CD4-positive, CD25-positive, alpha-beta regulatory T cell (primary cell): ENCODE measurements at places on chromosomes 16 and 17. TPM values are rescaled to one million over a fixed set of nuclear protein-coding genes. Genes with fewer than 3 reads are reported as not detected.

GRCh38 chr16:28164140-28164539, 47.6 kb downstream of the XPO6 start:
- H3K4me3 ChIP-seq = peak overlapping the region; percentile 6
- H3K36me3 ChIP-seq = peaks cover 64% of the 10 kb centered on the region
- no peaks in the 10 kb centered on the region for H3K27me3 ChIP-seq

- H3K36me3 ChIP-seq = peaks cover 54% of the 10 kb centered on the region
- no peak overlapping the region for H3K27ac ChIP-seq
- H3K4me3 ChIP-seq = no peak overlapping the region
- peaks cover 38% of the 10 kb centered on the region for H3K4me1 ChIP-seq
Measured at GRCh38 chr17:42309986-42310786, 21.9 kb downstream of the STAT5A start.

GRCh38 chr17:72407336-72407909, 286.6 kb downstream of the SOX9 start:
- DNase-seq = no peak
- no peaks in the 10 kb centered on the region for H3K27me3 ChIP-seq
- no peak overlapping the region for H3K4me3 ChIP-seq
- H3K4me1 ChIP-seq = no peaks in the 10 kb centered on the region
- H3K27ac ChIP-seq = no peak overlapping the region

DNA sequence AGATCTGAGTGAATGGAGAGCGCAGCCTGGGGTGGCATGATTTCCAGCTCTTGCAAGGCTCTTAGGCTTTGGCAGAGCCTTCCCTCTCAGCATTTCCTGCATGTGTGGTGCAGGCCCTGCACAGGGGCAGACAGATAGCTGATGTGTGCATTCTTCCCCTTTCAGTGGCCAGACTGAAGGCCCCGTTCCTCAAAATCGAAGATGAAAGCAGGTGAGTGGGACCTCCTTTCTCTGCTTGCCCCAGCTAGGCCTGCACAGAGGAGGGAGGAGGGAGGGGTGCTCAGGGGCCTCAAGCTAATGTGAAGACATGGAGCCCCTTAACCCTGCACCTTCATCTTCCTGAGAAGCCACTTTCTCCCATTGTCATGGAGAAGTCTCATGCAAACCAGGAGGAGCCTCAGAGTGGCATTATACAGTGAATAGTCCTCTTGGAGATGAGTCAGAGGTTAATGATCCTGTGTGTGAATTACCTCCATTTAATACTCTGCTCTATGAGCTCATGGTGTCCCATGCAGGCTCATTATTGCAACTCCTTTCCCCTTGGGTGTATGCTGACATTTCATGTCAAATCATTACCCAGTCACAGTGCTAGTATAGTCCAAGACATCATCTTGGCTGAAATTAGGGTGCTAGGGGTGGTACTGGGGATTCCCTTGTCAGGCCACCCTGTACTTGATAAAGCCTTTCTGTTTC, 20.4 kb upstream of the ADAM11 start:
- H3K36me3 ChIP-seq = no peaks in the 10 kb centered on the region
- H3K27ac ChIP-seq = no peak overlapping the region
- no peaks in the 10 kb centered on the region for H3K27me3 ChIP-seq
- no peak for DNase-seq
- no peaks in the 10 kb centered on the region for H3K4me1 ChIP-seq

DNA sequence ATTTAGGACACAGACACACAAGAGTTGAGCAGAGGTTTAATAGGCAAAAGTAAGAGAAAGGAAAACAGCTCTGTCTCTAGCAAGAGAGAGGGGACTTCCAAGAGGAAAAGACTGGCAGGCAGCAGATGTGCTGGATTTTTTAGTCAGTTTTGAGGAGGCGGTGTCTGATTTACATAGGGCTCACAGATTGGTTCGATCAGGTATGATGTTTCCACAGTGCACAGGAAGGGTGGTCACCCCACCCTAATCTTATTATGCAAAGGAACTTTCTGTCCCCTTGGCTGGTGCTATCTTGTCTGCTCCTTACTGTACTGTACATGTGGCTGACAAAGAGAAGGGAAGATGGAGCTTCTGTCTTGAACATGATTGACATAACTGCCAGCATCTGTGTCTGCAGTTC, 25.3 kb downstream of the BFAR start:
- peak; percentile 72 for DNase-seq
- no peak overlapping the region for H3K27ac ChIP-seq
- H3K27me3 ChIP-seq = no peaks in the 10 kb centered on the region

DNA sequence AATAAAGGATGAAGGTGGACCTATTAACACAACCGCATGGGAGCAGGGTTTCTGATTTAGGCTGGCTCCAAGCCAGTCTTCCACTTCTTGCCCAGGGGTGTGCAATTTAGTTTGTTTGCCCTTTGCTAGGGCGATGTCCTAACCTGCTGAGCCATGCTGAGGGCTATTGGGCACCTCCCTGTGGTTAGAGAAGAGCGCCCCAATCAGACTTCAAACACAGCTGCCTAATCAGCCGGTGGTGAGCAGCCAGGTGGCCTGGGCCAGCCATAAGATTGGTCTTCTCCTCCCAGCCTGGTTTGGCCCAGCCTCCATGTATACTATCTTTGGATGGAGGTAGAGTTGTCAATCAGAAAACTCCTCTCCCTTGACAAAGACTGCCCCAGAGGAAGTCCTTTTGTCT, 15.7 kb downstream of the TMEM94 start:
- H3K27me3 ChIP-seq = no peaks in the 10 kb centered on the region
- H3K36me3 ChIP-seq = peaks cover 34% of the 10 kb centered on the region
- H3K27ac ChIP-seq = no peak overlapping the region
- no peak overlapping the region for H3K4me3 ChIP-seq
- DNase-seq = no peak

- peak overlapping the region; percentile 59 for H3K4me3 ChIP-seq
- H3K27ac ChIP-seq = no peak overlapping the region
- DNase-seq = no peak
- H3K4me1 ChIP-seq = peaks cover 27% of the 10 kb centered on the region
- H3K36me3 ChIP-seq = peaks cover 4% of the 10 kb centered on the region
Measured at GRCh38 chr16:31201582-31202413, 762 bp downstream of the PYCARD start.

DNA sequence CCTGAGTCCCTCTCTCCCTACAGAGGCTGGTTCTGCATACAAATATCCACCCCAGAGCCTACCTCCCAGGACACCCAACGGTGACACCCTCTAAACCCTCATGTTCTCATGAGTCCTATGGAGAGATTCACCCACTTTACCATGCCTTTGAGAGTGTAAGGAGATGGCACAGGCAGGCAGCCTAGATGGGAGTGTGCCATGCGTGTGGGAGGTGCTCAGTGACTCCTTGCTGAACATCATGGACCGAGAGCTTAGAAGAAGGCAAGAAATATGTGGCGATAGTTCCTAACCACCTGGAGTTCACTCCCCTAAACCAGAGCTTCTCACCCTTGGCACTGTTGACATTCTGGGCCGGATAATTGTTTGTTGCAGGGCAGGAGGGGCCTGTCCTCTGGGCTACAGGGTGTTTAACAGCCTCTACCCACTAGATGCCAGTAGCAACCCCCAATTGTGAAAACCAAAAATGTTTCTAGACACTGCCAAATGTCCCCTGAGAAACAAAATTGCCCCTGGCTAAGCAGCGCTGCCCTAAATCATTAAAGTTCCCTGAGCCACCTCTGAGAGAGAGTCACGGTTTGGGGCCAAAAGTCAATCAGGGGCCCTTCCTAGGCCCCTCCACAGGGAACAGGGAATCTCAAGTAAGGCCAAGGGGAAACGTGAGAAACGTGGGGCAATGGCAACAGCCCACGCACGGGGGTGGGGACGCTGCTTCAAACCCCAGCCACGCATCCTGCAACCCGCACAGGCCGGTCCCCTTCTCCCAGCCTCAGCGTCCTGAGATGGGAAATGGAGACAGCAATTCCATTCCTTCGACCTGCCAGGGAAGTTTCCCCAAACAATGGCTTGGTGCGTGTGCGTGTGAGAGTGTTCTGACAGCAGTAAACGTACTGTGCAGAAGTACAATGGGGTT, 66.8 kb downstream of the C16orf78 start:
- H3K27ac ChIP-seq = no peak overlapping the region
- DNase-seq = no peak
- no peak overlapping the region for H3K4me3 ChIP-seq

GRCh38 chr16:19757026-19757425, 39.0 kb downstream of the IQCK start:
- H3K4me1 ChIP-seq = no peaks in the 10 kb centered on the region
- no peaks in the 10 kb centered on the region for H3K36me3 ChIP-seq
- H3K27me3 ChIP-seq = no peaks in the 10 kb centered on the region

DNA sequence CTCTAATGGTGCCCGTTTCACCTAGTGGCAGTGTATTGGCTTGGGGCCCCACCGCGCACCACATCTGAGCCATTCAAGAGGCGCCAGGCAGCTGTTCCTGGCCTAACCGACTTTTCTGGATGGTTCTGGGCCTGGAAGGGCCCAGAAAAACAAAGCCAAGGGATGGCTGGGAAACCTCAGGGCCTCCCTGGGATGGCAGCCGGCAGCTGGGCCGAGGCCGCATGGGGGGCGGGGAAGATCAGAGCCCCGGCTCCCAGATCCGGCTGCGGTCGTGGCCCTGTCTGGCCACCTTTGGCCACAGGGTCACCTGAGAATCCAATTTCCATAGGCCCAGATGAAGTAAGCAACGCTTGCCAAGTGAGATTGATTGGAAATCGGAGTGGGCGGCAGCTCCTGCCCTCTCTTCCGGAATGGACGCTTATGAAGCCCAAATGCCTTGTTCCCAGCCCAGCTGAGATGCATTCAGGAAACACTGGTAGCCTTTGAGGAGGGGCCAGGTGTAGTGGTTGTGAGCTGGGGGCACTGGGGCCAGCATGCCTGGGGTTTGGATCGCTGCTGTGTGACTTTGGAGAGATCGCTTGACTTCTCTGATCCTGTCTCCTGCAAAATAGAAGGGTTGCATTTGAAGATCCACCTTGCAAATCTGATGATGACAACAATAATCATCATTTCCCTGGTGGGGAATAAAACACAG, 163.8 kb upstream of the GSE1 start:
- H3K27me3 ChIP-seq = no peaks in the 10 kb centered on the region
- no peaks in the 10 kb centered on the region for H3K36me3 ChIP-seq
- H3K27ac ChIP-seq = no peak overlapping the region

DNA sequence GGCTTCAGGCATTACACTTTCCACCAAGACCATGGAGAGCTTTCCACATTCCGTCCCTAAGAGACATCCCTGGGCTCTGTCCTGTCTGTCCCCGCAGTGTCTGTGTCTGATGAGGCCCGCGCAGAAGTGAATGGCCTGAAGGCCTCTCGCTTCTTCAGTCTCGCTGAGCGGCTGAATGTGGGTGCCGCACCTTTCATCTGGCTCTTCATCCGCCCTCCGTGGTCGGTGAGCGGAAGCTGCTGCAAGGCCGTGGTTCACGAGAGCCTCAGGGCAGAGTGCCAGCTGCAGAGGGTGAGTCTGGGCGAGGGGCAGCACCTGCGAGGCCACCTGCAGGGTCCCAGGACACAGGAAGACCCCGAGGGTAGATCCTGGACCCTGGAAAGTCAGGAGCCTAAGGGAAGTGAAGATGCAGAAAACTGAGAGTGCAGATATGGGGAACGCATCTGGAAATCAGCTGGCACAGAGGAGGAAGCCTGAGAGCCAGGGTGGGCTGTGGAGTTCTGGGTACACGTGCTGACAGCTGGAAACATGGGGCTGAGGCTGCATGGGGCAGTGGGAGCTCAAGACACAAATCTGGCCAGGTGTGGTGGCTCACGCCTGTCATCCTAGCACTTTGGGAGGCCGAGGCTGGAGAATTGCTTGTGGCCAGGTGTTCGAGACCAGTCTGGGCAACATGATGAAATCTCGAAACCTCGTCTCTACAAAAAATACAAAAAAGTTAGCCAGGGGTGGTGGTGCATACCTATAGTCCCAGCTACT, 8.0 kb downstream of the CCNF start:
- no peak for DNase-seq
- no peaks in the 10 kb centered on the region for H3K27me3 ChIP-seq
- peaks cover 5% of the 10 kb centered on the region for H3K4me1 ChIP-seq
- H3K4me3 ChIP-seq = no peak overlapping the region
- H3K36me3 ChIP-seq = peaks cover 6% of the 10 kb centered on the region

- H3K4me1 ChIP-seq = no peaks in the 10 kb centered on the region
- no peaks in the 10 kb centered on the region for H3K36me3 ChIP-seq
- no peak for DNase-seq
- no peak overlapping the region for H3K27ac ChIP-seq
Measured at GRCh38 chr17:15157051-15157450, 108.1 kb downstream of the PMP22 start.

GRCh38 chr16:56716761-56717160, 13.2 kb upstream of the NUP93 start:
- no peaks in the 10 kb centered on the region for H3K27me3 ChIP-seq
- DNase-seq = no peak

- no peak overlapping the region for H3K4me3 ChIP-seq
- no peak for DNase-seq
- no peak overlapping the region for H3K27ac ChIP-seq
- no peaks in the 10 kb centered on the region for H3K27me3 ChIP-seq
- no peaks in the 10 kb centered on the region for H3K36me3 ChIP-seq
Measured at GRCh38 chr16:54649876-54650275, 280.8 kb upstream of the IRX5 start.

DNA sequence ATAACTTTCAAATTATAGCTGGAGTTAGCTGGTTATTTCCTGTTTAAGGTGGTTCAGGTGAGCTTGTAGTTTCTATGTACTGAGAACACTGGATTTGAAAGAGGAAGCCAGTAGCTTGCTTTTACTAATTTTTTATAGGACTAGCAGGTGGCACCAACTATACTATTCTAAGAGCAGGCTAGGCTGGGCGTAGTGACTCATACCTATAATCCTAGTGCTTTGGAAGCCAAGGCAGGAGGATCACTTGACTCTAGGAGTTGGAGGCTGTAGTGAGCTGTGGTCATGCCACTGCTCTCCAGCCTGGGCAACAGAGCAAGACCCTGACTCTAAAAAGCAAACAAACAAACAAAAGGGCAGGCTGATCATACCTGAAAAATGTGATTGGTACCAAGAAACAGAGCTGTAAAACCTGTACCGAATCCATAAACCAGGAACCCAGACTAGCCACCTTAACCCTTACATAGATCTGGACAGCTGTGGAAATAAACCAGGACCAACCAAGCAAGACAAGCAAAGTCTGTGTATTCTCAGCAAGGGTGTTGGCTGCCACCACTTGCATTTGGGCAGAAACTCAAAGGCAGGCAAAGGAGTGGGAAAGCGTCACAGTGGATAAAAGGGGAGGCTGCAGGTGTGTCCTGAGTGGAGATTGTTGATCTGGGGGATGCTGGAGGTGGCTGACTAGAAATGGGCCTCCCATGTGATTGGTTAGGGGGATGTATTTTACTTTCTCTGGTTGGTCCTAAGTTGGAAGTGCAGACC, 36.3 kb downstream of the SLC47A1 start:
- no peaks in the 10 kb centered on the region for H3K27me3 ChIP-seq
- H3K4me3 ChIP-seq = no peak overlapping the region
- H3K4me1 ChIP-seq = no peaks in the 10 kb centered on the region
- no peak overlapping the region for H3K27ac ChIP-seq
- no peaks in the 10 kb centered on the region for H3K36me3 ChIP-seq

Gene VMO1
- not detected for total RNA-seq

Gene CES5A
- total RNA-seq = not detected

Gene RASD1
- 0.72 TPM for total RNA-seq

Gene CCL7
- total RNA-seq = not detected

Gene KRTAP9-4
- total RNA-seq = not detected

Gene ARL2BP
- 26.9 TPM for total RNA-seq

Gene ICAM2
- total RNA-seq = 106 TPM

Gene NLRC3
- total RNA-seq = 97.0 TPM

Gene GAS2L2
- total RNA-seq = not detected

Gene DUSP14
- 2.4 TPM for total RNA-seq

Gene C16orf54
- 89.4 TPM for total RNA-seq

Gene RHBDF1
- total RNA-seq = 0.67 TPM

Gene MRC2
- total RNA-seq = 10.2 TPM

Gene PCGF2
- total RNA-seq = 0.25 TPM

Gene CCL4L2
- total RNA-seq = not detected

Gene OGFOD3
- 13.9 TPM for total RNA-seq

Gene C16orf89
- total RNA-seq = not detected
